Body of pancreas (tissue), 4 donors: ENCODE measurements at places on chromosomes 13 and 19. TPM values are rescaled to one million over a fixed set of nuclear protein-coding genes. Genes with fewer than 3 reads are reported as not detected.

DNA sequence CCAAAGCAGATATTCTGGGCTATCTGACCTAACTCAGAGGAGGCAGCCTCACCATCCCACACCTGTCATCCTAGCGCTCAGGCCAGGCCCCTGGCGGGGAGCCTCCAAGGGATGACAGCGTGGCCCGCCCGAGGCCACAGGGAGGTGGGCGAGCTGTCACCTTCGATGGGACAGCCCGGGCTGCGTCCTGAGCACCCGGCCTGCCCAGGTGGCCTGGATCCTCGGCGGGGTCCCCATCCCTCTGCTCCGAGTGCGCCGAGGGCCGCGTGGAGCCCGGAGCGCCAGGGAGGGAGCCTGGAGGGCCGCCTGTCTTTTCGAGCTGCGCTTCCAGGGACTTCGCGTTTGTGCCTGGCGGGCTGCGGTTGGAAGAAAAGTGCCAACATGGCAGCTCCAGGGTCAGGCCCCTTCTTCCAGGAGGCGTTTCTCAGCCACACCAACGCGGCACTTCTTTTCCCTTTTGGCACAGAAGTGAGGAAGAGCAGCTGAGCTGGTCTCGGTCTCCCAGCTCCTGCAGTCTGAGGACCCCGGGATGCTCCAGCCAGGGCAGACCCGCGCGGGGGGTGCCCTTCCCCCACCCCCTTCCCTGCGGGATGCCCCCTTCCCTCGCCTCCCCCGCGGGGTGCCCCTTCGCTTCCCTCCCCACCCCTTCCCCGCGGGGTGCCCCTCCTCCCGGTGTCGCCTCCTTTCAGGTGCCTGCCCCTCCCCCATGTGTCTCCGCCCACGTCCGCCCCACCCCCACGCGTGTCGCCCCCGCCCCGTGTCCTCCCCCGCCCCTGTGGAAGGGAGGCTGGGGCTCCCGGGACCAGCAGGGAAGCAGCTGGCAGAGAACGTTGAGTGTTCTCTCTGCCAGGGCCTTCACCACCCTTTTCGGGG, 42.3 kb downstream of the GJA3 start:
- DNase-seq: peak; percentile 80

- no peak for DNase-seq
Measured at GRCh38 chr13:46004491-46004890, 48.1 kb downstream of the ZC3H13 start.

DNA sequence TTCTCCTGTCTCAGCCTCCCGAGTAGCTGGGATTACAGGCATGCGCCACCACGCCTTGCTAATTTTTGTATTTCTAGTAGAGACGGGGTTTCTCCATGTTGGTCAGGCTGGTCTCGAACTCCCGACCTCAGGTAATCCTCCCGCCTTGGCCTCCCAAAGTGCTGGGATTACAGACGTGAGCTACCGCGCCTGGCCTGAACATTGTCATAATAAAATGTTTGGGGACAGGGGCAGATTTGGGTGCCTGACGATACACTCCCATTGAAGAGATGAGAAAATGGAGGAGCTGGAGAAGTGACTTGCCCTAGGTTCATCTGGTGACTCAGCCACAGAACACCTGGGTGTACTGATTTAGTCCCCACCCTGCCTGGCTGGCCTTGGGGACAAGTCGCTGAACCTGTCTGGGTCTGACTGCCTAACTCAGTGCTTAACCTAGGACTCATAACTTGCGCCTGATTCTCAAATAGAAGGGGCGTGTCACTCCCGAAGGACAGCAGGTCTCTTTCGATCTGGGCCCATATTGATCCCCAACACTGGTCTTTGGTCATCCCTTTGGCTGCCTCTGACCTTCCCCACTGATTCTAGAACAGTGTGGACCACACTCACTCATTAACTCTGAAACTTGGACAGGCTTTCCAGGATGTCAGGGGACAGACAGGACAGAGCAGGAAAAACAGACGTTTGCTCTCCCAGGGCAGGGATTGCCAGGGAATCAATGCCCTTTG, 7.6 kb upstream of the BICRA start:
- peak; percentile 82 for DNase-seq

The EPN1 gene
- total RNA-seq: 52.4 TPM

The PPP1R15A gene
- 49.4 TPM for total RNA-seq

DNA sequence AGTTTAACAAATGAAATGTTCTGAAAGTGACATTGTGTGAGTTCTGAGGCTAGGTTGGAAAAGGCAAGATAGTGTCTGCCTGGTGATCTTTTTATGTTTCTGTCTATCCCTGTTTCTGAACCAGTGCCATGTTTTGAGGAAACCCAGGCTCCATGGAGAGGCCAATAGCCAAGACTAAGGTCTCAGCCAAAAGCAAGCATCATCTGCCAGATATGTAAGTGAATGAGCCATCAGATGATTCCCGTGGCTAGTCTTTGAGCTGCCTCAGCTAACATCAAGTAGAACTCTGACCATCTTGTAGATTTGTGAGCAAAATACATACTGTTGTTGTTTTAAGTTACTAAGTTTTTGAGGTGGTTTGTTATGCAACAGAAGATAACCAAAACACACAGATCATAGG, 19.6 kb upstream of the CCNA1 start:
- no peak for DNase-seq

- DNase-seq: no peak
Measured at GRCh38 chr13:60716313-60716712, 319.3 kb downstream of the TDRD3 start.

The CALR3 gene
- total RNA-seq: not detected

DNA sequence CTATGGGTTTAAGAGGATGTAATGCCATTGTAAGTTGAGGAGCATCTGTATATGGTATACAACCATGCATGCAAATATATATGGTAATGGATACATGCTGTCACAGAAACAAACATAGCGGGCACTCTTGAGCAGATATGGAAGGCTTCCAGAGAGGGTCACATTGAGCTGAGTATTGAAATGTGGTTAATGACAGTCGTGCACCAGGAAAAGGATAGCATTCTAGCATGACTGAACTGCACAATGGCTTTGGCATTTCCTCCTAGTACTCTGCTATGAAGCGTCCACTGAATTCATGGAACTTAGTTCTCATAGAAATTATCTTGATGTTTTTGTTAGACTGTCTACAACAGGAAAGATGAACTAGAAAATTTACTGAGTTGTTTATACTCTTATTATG, 25.2 kb downstream of the DGKH start:
- DNase-seq: no peak

- DNase-seq: peak; percentile 96
Measured at GRCh38 chr13:25301347-25302113, at the start of gene NUP58. TSS of gene NUP58 (plus strand) at chr13:25301625. CDS start at chr13:25301774, 149 bp downstream.
